ENCODE measurements at places on chromosomes 7 and 10.

DNA sequence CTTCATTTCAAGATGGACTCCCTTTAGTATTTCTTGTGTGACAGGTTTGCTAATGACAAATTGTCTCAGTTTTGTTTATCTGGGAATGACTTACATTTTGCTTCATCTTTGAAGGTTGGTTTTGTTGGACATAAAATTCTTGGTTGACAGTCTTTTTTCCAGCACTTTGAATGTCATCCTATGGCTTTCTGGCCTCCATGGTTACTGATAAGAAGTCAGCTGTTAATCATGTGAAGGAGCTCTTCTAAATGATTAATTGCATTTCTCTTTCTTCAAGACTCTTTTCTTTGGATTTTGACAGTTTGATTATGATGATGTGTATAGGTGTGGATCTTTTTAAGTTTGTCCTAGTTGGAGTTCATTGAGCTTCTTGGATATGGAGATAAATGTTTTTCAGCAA, 26.9 kb upstream of the HHEX start:
- DNase-seq = peak; percentile 13

- no peak for DNase-seq
Measured at GRCh38 chr10:74194999-74195398, 44.0 kb downstream of the ADK start.

- DNase-seq = no peak
Measured at GRCh38 chr7:157293413-157293788, 43.4 kb upstream of the DNAJB6 start.

DNA sequence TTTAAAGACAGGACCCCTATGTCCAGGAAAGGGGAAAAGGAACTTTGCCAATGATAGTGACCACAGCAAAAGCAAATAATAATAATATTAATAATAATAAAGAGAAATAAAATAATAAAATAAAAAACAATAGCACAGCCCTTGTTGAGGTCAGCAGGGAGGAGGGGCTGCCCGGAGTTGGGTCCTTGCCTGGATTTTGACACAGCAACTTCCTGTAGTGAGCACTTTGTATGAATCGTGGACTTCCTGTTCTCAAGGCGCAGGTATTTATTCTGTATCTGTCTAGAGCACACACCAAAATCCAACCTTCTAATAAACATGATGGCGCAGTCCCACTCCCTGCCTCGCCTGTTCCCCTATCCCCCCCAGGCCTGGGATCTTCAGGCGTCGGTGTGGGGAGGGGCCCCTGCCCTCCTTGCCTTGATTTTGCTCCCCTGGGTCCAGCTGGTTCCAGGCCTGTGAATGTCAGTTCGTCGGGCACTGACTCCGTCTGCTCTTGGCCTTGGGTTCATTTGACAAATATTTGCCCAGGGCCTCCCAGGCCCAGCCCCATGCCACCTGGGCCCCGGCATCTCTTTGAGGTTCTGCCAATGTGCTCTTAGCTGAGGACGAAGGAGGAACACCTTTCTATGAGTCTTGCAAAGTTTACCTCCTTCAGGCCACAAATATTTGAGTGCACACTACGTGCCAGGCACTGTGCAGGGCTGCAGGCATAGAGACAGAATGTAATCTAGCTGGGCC, 13.9 kb downstream of the TRIM8 start:
- peak; percentile 65 for DNase-seq

- DNase-seq = peak; percentile 86
Measured at GRCh38 chr7:94395141-94396036, 694 bp downstream of the COL1A2 start.

DNA sequence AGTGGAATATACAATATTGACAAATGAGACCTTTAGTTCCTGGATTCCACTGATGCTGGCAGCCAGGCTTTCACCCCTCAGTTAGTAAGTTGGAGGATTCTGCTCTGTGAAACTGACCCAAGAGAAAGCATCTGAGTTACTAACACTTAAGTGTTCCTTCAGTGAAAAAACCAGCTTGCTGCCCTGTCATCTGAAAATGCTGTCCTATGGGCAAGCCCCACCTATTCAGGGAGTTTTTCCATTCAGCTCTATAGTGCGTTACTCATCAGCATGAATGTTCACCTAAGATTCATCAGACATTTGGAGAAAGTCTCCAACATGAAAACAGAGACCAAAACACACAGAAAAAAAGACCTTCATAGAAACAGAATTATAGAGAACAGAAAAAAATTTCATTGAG, 37.9 kb downstream of the PRPF18 start:
- no peak for DNase-seq

- DNase-seq = no peak
Measured at GRCh38 chr10:20745556-20746375, 151.3 kb downstream of the NEBL start.

DNA sequence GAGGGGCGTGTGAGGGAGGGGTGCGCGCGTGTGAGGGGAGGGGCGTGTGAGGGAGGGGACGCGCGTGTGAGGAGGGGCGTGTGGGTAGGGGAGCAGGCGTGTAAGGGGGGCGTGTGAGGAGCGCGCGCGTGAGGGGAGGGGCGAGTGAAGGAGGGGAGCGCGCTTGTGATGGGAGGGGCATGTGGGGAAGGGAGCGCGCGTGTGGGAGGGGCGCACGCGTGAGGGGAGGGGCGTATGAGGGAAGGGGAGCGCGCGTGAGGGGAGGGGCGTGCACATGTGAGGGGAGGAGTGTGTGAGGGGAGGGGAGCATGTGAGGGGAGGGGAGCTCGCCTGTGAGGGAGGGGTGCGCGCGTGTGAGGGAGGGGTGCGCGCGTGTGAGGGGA, 19.1 kb downstream of the MXI1 start:
- DNase-seq = peak; percentile 87

DNA sequence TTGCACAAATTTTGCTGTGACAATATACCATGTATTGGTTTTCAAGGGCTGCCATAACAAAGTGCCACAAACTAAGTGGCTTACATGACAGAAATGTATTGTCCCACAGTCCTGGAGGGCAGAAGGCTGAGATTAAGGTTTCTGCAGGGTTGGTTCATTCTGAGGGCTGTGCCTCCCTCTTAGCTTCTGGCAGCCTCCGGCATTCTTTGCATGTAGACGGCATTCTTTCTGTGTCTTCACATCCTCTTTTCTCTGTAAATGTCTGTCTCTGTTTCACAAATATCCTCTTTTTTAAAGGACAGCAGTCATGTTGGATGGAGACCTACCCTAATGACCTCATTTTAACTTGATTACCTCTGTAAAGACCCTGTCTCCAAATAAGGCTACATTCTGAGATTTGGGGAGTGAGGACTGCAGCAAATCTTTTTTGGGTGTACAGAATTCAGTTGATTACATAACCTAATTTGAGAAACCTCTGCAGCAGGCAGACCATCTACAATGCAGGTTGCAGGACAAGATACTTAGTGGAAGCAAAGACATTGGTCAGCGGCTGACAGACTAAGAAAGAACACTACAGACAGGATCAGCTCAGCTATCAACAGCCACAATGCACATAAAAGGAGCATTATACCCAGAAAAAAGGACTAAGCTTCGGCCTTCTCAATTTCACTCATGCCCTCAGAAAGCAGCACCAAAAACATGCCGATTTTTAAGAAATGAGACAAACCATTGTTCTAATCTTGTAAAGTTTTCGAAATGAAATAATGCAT, 84.6 kb upstream of the FAM3C start:
- DNase-seq = no peak

DNA sequence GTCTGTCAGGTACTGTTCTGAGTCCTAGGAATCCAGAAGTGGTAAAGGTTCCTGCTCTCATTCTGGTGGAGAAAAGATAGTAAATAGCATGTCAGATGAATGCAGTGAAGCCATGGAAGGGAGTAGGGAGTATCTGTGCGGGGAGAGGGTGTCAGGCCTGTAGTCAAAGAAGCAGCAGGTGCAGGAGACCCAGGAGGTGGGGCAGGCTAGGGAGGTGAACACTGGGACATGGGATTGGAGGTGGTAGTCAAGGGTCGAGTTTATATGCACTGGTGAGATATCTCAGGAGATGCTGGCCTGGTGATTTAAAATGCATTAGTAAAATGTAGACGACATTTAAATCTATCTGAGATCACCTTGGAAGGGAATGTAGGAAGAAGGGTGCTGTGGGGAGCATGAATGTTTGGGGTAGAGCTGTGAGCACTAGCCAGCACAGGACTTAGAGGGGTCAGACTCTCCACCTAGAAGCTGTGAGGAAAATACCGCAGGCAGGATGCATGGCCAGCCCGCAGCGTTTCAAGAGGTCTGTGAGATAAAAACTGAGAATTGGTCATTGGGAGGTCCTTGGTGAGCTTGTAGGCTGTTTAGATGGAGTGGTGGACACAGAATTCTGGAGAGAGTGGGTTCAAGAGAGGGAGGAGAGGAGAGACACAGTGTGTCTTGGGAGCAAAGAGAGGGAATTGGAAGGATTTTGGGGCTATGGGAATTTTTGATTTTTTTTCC, 6.8 kb downstream of the GTPBP4 start:
- no peak for DNase-seq

DNA sequence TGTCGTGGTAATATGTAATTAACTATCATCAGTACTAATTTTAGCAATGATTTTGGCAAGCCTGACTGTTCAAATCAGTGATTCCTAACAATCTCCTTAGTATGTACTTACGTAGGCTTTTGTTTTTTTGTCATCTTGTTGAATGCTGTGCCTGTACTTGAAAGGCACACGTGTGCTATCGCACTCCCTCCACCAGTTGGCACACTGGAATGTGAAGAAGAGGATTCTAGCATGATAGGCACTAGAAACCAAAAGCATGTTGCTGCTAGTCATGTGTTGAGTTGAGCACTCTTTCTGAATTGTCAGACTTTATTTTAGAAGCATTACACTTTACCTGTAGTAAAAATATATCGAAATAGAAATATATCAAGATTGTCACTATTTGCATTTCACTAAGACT, 59.1 kb downstream of the TASOR2 start:
- DNase-seq = no peak

- DNase-seq = no peak
Measured at GRCh38 chr10:123556049-123556448, 110.1 kb upstream of the GPR26 start.

DNA sequence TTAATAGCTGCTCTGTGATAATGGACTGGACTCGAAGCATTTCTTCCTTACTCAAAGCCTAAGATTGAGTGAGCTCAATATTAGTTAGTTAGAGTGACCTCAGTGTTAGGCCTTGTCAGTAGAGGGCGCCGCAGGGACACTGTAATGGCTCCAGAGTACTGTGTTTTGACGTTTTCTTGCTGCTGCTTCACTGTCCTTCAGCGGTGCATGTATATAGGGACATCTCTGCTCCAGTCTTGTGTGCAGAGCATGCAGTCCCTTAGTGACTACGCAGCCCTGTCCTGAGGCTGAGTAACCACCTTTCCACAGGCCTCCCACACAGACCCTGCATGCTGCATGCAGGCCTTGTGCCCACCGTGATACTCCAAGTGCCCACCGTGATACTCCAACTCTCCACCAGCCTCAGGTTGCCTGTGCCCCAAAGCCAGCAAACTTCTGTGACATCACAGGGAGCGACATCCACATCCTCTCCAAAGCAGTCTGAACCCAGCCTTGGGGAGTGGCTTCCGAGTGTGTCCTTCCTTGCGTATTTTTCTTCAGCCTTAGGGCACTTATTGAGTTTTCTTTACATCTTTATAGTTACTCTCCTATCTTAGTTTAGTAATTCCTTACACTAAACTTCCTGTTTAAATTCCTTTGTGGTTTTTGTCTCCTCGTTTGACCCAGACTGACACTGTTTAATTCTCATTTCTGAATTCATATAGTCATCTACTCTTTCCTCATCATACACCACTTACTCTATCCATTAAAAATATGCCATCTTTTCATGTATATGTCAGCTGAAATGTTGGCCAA, 118.2 kb downstream of the JAZF1 start:
- DNase-seq = peak; percentile 59

- no peak for DNase-seq
Measured at GRCh38 chr10:97531401-97531986, 32.8 kb downstream of the UBTD1 start.

GRCh38 chr10:43383204-43383971, 12.0 kb downstream of the FXYD4 start:
- DNase-seq = no peak

- DNase-seq = no peak
Measured at GRCh38 chr10:121595806-121596688, 2.2 kb downstream of the FGFR2 start.

DNA sequence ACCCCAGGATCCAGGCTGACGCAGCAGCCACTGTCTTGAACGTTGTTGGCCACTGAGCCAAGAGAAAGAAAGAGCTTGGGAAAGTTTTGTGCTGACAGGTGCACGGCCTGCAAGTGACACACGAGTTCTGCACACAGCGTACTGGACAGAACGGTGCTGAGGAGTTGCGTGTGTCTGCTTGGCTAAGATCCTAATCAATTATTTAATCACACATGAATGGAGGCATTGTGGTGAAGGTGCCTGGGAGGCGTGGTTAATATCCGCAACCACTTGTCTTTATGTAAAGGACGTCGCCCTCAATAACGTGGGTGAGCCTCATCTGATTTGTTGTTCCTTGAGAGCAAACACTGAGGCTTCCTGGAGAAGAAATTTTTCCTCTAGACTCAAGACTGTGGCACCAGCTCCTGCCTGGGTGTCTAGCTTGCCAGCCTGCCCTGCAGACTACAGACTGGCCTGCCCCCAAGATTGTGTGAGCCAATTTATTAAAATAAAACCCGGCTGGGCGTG, 16.6 kb upstream of the GNA12 start:
- no peak for DNase-seq

GRCh38 chr7:29289156-29290021, 94.8 kb downstream of the CHN2 start:
- no peak for DNase-seq

- DNase-seq = no peak
Measured at GRCh38 chr7:8579661-8580194, 146.3 kb downstream of the NXPH1 start.

DNA sequence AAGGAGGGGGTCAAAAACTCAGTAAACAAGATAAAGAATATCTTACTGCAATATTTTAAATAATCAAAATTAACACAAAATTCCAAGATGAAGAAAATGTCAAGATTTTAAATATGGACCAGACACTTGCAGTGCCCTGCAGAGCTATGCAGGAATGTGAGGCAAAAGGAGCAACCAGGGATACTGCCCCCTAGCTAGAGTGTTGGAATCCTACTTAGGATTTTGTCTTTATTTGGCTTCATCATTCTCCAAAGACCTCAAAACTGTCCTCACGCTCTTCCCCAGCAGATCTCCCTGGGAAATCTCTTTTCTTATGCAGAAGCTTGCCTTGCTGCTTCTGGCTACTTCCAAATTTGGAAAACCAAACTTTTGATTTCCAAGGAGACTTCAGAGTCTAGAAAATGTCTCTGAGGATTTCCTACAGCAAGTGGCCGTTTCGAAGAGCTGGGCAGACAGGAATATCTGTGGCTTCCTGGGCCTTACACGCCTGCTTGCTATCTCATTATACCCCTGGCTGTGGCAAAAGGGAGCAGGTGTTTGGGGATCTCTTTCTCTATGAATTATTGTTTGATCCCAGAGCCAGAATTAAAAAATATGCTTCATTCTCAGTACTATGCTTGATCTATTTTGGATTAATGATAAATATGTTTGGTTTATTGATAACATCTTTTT, 232.2 kb upstream of the BMPER start:
- DNase-seq = no peak

GRCh38 chr7:140673063-140673773, 473 bp downstream of the ADCK2 start:
- peak; percentile 28 for DNase-seq

All from endothelial cell of umbilical vein (primary cell).